ENCODE measurements at places on chromosomes 2 and 18.

DNA sequence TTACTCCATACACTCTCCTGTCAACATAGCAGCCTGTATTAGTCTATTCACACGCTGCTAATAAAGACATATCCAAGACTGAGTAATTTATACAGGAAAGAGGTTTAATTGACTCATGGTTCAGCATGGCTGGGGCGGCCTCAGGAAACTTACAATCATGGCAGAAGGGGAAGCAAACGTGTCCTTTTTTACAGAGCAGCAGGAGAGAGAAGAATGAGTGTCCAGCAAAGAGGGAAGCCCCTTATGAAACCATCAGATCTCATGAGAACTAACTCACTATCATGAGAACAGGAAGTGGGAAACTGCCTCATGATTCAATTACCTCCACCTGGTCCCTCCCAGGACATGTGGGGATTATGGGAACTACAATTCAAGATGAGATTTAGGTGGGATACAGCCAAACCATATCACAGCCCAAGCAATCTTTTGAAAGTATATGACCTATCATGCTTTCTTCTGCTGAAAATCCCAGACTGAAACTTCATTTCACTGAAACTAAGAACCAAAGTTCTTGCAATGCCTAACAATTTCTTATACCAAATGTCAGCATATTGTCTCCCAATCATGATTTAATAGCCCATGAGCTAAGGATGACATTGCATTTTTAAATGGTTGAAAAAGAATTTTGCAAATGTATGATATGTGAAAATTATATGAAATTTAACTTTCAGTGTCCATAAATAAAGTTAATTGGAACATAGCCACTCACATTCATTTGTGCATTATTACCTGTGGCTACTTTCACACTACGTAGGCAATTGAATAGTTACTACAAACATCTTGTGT, 686.8 kb upstream of the ZEB2 start:
- DNase-seq, result no peak

GRCh38 chr2:64533882-64534281, 9.8 kb downstream of the AFTPH start:
- DNase-seq, result no peak

GRCh38 chr2:101766337-101766736, 68.8 kb downstream of the MAP4K4 start:
- no peak for DNase-seq

- no peak for DNase-seq
These were observed 291.5 kb downstream of the PTH2R start for GRCh38 chr2:208698114-208698513.

DNA sequence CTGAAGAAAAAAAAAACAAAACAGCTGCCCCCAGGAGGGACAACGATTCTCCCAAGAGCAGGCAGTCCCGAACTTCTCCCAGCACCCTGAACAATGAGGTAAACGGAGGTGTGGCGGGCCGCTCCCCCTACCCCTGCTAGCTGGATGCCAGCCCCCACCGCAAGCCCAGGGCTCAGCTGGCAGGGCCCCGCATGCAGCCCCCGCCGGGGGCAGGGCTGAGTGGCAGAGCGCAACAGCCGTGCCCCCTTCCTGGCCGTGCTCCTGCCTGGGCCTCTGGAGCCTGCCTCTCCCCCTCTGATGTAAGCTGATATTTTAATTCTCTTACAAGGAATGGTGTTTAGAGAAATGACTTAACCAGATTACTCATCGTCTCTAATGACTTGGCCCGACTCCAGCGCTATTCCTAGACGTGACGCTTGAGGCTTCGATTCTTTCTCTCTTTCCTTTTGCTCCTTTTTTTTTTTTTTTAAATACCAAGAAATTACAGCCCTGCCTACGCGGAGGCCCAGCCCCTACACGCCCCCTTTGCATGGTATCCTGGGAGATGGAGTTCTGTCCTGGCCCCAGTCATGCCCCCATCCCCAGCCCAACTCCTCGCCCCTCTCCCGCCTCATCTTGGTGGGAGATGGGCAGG, 4.6 kb upstream of the ARID5A start:
- DNase-seq, result no peak

GRCh38 chr18:677145-677544, 19.7 kb downstream of the TYMS start:
- DNase-seq, result no peak

DNA sequence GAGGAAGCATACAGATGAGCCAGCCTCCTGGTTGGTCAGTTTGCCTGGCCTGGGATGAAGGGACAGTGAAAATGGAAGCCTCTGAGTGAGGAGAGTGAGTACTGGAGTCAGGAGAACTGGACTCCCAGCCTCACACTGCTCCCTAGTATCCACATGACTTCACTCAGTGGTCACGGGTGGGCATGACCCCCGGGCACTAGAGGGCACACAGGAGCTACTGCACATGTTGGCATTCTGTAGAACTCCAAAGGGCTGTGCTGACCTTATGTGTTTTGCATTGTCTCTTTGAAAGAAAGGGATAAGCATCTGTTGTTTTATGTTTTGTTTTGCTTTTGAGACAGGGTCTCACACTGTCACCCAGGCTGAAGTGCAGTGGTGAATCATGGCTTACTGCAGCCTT, 23.7 kb downstream of the NCAPH start:
- DNase-seq, result no peak

DNA sequence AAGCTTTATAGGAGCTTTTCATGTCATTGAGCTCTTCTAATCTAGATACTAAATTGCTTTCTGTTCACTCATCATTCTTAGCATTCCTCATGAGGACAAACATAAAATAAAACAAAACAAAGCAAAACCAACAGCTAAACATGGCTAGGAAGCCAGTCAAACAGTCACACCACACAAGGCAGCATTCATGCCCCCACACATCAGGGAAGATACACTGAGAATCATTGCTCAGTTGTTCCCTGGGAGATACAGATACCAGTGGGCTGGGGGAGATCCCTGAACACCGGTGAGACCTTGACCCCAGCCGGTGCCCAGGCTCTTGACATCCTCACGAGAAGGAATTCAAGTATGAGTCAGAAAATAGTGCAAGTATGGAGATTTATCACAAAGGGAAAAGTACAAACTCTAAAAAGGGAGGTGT, 177.9 kb upstream of the ARL4C start:
- no peak for DNase-seq

- DNase-seq, result no peak
These were observed 1312.3 kb upstream of the PIK3C3 start for GRCh38 chr18:40642692-40643229.

- no peak for DNase-seq
These were observed 25.8 kb downstream of the FEZ2 start for GRCh38 chr2:36572054-36572718.

Data from NK-92 treated with Interleukin-12 subunit alpha and Interleukin-12 subunit beta, amount 100 ng/mL, for 24 hours (cell line).